ENCODE measurements at places on chromosomes 16 and 17.

- DNase-seq: no peak
These were observed 19.7 kb downstream of the G6PC1 start for GRCh38 chr17:42920106-42920900.

GRCh38 chr16:25124503-25124902 is 13.0 kb downstream of the LCMT1 start:
- no peak for DNase-seq

DNA sequence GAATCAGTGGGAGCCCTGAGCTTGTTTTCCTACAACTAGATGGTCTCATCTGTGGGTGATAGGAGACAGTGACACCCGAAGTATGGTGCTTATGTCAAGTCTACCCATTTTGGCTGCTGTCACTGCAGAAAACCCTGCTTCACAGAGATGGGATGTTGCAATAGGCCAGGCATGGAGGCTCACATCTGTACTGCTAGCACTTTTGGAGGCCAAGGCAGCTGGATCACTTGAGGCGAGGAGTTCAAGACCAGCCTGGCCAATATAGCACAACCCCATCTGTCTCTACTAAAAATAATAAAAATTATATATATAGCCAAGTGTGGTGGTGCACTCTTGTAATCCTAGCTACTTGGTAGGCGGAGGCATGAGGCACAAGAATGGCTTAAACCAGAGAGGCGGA is 2.3 kb upstream of the HERPUD1 start:
- DNase-seq: no peak

DNA sequence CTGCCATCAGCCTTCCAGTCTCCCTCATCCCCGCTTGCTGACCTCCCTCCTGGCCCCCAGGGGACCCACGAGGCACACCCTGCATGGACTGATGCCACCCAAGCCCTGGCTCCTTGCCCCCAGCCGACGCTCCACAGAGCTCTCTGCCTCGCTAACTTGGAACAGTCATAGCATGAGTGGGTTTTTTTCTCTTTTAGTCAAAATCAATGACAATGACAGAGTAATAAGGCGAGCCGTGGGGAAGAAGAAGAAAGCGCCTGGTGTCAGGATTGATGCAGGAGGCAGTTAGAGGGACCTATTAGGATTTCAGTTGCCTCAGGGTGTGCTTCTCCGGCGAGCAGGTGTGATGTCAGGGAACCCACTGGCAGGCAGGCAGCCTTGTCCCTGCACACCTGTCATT is 176.3 kb upstream of the TNRC6C start:
- DNase-seq: no peak

- no peak for DNase-seq
These were observed 1.5 kb upstream of the TOM1L1 start for GRCh38 chr17:54899201-54899600.

GRCh38 chr17:61349350-61349749 is 50.3 kb upstream of the TBX2 start:
- no peak for DNase-seq

GRCh38 chr17:74637265-74637664 is 13.7 kb upstream of the CD300E start:
- no peak for DNase-seq

- no peak for DNase-seq
These were observed 9.3 kb downstream of the ADORA2B start for GRCh38 chr17:15954222-15954621.

- DNase-seq: no peak
These were observed 72.6 kb downstream of the ABR start for GRCh38 chr17:1107083-1107776.

GRCh38 chr17:63973247-63973646 is 529 bp upstream of the SCN4A start:
- no peak for DNase-seq

DNA sequence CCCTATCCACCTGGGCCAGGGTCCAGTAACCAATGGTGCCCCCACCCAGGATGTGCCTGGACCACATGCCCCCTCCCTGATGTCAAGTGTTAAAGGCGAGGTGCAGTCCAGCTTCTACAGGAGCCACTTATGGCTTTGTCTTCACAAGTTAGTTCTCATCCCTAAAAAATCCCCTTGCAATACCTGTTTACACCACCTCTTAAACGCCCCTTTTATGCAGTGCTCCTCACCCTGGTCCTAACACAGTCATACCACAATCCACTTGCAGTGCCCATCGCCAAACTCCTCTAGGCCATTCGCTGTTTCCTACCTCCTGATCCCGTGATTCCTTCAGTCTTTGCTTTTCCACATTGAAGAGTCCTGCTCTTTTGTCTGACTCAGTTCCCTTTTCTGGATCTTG is 7.1 kb downstream of the GLYR1 start:
- no peak for DNase-seq

DNA sequence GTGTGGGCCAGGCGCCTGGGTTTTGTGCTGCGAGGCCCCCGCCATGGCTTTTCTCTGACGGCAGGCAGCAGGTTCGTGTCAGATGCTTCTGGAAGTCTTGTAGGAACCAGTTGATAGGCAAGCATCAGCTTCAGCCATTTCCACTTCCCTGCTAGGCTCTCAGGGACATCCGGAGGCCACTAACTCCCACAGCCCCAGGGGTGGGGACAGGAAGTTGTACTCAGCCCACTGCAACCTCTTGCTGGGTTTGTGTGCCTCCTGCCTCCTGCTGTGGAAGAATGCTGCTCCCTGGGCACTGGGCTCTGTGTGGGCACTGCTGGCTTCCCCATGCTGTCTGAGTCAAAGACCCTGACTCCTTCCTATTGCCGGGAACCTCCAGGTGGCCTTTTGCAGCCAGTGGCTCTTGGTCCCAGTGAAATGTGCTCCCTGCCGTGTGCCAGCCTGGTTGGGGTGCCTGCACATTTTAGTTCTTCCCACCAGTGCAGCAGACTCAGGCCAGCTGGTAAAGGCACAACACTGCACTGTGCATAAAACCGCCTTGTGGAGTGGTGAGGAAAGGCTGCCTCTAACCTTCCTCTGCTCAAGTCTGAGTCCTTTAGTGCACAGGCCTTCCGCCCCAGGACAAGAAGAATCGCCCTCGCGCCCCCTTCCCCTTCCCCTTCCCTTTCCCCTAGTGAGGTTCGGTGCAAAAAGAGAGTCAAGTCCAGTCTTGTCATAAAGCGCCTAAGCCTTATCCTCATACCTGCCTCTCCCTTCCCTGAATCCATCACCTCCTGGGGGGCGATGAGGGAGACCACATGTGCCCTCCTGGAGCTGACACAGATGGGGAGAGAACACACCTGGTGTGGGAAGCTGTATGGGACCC is 16.6 kb downstream of the LDHD start:
- DNase-seq: no peak

- DNase-seq: no peak
These were observed 34.1 kb downstream of the CMC2 start for GRCh38 chr16:80972611-80973010.

DNA sequence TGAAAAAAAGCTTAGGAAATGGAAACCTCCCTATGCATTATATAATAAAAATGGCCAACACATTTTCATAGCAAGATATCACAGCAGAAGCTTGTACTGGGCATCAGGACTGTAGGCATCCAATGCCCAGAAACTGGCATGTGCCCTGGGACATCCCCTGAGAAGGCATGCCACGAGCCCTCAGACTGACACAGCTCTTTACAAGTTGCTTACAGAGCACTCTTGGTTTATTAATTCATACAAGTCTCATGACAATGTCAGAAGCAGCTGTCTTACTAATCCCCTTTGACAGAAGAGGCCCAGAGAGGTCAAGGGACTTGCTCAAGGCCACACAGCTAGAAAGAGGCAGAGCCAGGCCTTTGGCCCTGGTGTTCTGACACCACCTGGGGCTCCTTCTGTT is 5.6 kb upstream of the CCL2 start:
- no peak for DNase-seq

DNA sequence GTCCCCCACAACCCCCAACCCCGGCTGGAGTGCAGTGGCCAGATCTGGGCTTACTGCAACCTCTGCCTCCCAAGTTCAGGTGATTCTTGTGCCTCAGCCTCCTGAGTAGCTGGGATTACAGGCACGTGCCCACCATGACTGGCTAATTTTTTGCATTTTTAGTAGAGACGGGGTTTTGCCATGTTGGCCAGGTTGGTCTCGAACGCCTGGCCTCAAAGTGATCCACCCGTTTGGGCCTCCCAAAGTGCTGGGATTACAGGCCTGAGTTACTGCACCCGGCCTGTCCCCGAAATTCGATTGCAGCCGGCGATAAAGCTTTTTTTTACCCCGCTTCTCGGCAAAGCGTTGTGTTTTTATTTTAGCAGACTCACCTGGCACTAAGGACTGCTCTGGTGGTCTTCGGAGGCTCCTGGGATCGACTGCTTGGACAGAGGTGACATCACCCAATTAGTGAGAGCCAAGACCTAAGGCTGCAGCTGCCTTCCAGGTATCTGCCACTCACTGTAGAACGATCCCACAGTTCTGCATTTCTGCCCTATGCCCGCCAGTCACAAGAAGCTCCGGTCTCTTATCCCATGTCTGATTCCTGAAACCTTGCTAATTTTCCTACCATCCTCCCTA is 82.2 kb upstream of the ARL4D start:
- no peak for DNase-seq

DNA sequence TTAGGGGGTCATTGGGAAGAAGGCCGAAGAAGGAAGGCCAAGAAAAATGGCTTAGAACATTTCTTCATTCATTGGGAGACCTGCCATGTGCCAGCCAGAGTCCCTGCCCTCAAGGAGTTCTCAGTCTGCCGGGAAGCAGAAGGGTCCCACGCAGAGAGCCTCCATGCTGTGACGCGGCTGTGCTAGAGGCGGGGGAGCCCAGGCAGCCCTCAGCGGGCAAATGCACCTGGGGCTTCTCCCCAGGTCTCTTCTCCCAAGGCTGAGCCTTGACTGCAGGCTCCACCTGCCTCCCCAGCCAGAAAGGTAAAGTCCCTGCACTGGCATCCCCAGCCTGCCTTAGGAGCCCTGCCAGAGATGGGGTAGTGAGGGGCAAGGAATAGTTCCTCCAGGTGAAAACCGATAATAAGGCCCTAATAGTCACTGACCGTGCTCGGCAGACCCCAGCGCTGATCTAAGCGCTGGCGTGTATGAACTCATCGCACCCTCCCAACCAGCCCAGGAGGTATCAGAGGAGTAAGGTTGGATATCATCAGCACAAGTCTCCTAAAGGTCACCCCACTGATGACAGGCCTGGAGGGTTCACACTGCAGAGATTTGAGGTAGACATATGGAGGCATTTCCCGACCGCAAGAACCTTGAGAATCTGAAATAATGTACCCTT is 6.0 kb upstream of the CDR2L start:
- DNase-seq: no peak

GRCh38 chr17:58614859-58615459 is 76.9 kb downstream of the TEX14 start:
- DNase-seq: no peak

DNA sequence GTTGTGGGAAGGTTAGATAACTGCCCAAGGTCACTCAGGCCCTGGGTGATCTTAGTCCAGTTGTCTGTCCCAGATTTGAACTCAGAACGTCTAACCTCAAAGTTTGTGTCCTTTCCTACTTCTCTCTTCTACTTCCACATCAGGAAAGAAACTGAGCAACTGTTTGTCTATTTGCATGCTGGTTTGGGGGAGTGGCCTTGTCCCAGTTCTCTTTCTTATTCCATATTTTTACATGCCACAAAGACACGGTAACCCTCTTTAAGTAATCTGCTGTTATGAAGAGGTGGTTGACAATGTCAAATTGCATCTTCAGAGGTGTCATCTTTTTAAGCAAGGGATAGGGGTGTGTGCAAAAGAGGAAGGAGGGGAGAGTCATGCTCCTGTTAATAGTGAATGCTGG is 432.5 kb downstream of the HS3ST3B1 start:
- no peak for DNase-seq

GRCh38 chr16:47470810-47471209 is 9.7 kb downstream of the PHKB start:
- no peak for DNase-seq

- DNase-seq: no peak
These were observed 190.2 kb upstream of the TNRC6C start for GRCh38 chr17:77768248-77768852.

- no peak for DNase-seq
These were observed 313.1 kb upstream of the TNRC6C start for GRCh38 chr17:77645072-77646045.

GRCh38 chr17:4934173-4934979 is 2.3 kb downstream of the GP1BA start:
- DNase-seq: no peak

- DNase-seq: no peak
These were observed 27.6 kb downstream of the MXRA7 start for GRCh38 chr17:76683011-76683755.

DNA sequence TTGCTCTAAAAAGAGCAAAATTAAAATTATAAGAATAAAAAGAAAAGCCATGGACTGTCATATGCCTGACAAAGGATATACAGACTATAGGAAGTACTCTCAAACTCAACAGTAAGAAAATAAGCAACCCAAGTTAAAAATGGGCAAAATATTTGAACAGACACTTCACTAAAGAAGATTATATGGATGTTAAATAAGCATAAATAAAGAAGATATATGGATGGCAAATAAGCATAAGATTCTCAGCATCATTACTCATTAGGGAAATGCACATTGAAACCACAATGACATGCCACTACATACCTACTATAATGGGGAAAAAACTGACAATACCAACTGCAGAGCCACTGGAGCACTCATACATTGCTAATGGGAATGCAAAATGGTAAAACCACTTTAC is 14.9 kb upstream of the BEAN1 start:
- DNase-seq: no peak

- DNase-seq: no peak
These were observed 78.2 kb upstream of the TMEM97 start for GRCh38 chr17:28240688-28241340.

DNA sequence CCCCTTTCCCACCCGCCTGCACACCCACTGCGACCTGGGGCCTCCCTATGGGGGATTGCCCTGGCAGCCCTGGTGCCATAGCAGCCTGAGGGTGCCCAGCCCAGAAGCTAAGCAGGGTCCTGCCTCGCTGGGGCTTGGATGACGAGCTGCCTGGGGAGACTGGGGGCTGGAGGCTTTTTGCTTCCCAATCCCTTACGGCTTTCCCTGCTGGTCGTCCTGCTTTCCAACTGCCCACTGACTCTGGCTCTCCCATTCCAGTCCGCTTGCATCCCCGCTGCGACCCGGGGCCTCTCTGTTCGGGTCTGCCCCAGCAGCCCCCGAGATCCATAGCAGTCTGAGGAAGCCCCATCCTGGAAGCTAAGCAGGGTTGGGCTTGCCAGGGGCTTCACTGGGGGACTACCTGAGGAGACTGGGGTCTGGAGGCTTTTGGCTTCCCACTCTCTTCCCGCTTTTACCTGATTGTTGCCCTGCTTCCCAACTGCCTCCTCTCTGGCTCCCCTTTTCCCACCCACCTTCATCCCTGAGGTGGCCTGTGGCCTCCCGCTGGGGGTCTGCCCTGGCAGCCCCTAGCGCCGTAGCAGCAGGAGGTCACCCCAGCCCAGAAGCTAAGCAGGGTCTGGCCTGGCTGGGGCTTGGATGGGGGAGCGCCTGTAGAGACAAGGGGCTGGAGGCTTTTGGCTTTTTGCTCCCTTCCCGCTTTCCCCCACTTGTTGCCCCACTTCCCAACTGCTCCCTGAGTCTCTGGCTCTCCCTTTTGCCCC is 2292.8 kb downstream of the TP53TG3F start:
- no peak for DNase-seq

- no peak for DNase-seq
These were observed 36.5 kb downstream of the CYTH1 start for GRCh38 chr17:78745407-78746088.

- DNase-seq: no peak
These were observed 26.6 kb downstream of the ITGB3 start for GRCh38 chr17:47280072-47280811.

- no peak for DNase-seq
These were observed 9.7 kb upstream of the DCAF7 start for GRCh38 chr17:63540590-63540989.
